Fibroblast of mammary gland (primary cell): ENCODE measurements at places on chromosomes 2 and 18.
A peak's percentile ranks its signal among the peaks of the same experiment; 100 is the strongest.

DNA sequence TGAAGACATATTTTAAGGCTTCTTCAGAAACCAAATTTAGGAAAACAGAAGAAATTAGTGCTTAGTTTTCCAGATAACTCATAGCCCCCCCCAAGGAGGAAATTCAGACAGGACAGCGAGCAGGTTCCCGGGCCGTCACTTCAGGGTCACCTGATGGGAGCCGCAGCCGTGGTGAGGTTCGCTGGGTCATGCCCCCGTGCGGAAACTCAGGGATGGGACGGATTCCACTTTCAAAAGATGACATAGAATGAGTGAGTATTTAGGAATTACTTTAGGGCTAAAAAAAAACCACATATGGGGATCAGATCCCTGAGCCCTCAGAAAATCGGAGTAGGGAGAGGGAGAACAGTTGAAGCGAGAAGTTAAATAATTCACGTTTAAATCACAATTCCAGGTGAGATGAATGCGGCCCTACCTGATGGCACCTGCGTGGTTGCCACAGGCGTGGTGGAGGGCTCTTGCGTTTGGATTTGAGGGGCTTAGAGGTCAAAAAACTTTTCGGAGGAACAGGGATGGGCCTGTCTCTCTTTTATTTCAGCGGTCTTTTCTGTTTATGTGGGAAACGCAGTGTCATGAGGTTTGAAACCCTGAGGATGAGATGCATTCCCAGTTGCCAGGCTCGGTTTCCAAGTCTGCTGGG, 114.4 kb downstream of the NFATC1 start:
- DNase-seq: no peak

DNA sequence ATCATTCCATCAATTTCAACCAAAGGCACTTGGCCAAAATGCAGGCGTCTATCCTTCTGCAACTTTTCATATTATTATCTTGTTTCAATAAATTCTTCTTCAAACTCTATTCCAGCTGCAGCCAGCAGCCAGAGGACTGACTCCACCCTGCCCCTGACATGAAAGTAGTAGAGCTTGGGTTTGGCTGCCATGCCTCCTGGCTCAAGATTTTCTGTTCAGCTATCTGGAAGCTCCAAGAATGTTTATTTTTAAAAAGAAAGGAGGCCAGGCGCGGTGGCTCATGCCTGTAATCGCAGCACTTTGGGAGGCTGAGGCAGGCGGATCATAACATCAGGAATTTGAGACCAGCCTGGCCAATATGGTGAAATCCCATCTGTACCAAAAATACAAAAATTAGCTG, 4.9 kb downstream of the DNAH7 start:
- DNase-seq: no peak

DNA sequence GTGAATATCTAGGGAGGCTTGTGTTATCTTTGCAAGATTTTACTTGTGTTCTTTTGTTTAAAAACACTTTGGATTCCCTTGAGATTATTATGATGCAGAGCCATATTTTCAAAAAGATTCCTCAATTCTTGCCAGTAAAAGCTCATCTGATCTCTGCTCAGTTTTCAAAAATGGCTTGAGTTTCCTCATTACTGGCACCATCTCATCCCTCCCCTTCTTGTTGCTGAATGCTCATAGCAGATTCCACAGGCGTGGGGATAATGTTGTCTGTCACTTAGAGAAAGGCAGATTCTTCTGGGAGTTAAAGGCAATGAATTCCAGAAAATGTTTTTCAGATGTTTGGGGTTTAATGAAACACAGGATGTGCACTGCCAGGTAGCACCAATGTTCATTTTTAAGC, 170.4 kb upstream of the TANK start:
- DNase-seq: no peak

DNA sequence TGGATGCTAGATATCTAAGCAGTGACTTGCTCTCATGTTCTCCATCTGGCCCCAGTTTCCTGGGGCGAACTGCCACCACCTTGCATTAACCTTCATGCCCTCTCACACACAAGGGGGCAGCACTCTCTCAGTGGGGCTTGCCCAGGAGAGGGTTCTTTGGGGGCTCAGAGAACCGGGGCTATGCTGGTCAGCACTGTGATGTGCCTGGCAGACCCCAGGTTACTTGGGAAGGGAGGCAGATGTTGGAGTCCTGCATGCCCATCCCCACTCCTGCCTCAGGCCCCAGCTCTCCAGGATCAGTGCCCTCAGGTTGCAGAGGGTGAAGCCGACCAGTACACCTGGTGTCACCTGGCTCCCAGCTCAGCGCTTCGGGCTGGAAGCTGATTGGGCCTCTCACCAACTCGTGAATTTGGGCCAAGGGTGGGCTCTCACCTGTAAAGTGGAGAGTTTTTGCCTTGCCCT, 396.2 kb upstream of the HS6ST1 start:
- no peak for DNase-seq

DNA sequence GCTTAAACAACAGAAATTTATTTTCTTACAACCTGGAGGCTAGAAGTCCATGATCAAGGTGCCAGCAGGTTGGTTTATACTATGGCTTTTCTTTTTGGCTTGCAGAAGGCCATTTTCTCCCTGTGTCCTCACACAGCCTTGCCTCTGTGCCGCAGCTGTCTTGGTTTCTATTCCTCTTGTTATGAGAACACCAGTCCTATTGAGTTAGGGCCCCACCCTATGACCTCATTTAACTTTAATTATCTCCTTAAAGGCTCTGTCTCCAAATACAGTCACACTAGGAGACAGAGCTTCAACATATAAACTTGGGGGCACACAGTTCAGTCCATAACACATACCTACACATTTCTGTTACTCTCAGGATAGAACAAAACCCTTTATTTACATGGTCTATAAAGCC, 17.3 kb upstream of the RHOB start:
- DNase-seq: peak; percentile 63

GRCh38 chr2:137842430-137842829, 121.8 kb upstream of the HNMT start:
- DNase-seq: no peak

- no peak for DNase-seq
These were observed 53.7 kb upstream of the GRB14 start for GRCh38 chr2:164675027-164675426.

GRCh38 chr2:178191004-178191508, 3.3 kb upstream of the OSBPL6 start:
- DNase-seq: peak; percentile 21

- no peak for DNase-seq
These were observed 104.8 kb downstream of the PPP1R1C start for GRCh38 chr2:182090486-182090885.

DNA sequence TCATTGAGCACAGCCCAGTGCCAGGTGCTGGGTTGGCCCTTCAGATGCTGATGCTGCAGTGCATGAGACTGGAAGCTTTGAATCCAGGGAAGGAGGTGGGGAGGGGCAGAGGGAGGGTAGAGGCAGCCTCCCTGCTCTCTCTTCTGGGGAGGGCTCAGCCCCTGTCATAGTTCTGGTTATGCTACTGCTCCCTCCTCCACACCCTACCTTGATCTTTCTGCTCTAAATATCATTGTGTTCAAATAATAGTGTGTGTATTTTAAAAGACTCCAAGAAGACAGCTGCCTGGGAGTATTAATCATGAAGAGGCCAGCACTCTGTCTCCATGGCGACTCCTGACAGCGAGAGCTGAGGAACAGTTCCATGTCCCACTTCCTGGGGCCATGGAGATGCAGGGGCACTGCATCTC, 3.8 kb upstream of the EGR4 start:
- DNase-seq: no peak

- no peak for DNase-seq
These were observed 110.5 kb downstream of the ESCO1 start for GRCh38 chr18:21489919-21490495.

GRCh38 chr2:106306387-106306786, 112.3 kb upstream of the UXS1 start:
- DNase-seq: no peak

GRCh38 chr2:39800752-39801151, 21.7 kb upstream of the THUMPD2 start:
- no peak for DNase-seq

- peak; percentile 12 for DNase-seq
These were observed 347.5 kb upstream of the SALL3 start for GRCh38 chr18:78632111-78632541.

DNA sequence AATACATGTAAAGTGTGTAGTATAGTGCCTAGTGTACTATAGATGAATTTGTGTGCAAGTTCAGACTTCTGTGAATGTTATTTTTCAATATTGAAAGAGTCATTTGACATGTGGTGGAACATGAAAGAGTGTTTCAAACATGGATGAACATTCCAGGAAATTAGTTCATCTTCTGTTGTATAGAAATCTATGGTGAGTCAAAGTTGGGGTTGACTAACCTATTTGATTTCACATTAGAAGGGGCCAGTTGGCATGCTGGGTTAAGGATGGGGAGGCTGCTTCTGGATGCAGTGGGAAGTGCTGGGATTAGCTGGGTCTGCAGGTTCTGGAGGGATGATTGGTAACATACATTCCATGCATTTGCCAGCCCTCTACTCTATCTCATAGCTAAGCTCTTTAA, 50.6 kb downstream of the LYPD6B start:
- no peak for DNase-seq

DNA sequence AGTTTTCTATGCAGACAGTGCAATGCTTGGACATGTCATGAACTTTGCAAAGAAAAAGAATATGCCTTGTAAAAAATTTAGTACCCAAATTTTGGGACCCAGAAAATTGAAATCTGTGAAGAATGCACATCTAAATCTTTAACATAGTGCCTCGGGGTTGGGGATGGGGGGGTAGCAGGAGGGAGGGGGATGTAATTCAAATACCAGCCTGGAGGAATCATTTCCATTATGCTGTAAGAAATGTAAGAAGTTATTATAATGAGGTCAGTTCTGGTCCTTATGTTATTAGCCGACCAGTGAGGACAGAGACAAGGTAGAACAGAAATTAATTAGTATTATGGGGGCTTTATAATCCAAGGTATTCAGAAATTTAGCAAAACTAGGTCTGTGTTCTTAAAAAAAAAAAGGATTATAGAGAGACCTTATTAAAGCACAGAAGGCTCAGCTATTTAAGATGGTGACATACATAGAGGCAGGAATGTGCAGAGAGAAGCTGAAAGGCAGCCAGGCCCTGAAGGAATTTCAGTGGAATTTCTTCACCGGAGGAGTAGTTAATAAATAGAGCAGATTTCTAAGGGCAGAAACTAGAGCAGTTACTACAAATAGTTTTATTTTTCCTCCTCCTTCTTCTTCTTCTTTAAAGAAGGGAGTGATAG, 89.0 kb upstream of the RBMS1 start:
- peak; percentile 39 for DNase-seq

- DNase-seq: no peak
These were observed 703.9 kb upstream of the ID2 start for GRCh38 chr2:7977981-7978380.

DNA sequence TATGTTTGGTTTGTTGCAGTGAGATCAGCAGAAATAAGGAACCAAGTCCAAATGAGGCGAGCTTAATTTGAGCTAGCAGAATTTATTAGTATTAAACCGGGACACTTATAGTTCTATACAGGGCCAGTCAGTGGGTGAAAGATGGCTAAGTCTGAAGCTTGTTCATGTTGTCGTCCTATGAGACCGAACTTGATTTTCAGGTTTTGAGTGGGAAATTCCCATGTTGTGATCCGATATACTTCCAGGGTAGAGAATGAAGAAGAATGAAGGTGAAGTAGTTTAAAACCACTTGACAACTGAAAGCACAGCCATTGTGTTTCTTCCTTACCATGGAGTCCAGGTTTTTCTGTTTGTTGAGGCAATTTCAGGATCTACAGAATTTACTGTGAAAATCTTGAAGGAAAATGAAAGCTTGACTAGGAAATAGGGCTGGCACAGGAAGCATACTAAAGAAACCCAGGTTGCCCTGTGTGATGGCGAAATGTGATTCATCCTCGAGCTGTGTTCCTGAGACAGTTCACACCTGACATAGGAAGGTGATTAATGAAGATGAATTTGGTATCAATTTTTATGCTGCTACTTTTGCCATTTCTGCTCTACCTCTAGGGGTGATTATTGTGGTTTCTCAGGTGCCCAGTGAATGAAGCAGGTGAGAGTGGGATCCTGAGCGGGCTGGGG, 37.6 kb upstream of the MGAT5 start:
- DNase-seq: no peak

DNA sequence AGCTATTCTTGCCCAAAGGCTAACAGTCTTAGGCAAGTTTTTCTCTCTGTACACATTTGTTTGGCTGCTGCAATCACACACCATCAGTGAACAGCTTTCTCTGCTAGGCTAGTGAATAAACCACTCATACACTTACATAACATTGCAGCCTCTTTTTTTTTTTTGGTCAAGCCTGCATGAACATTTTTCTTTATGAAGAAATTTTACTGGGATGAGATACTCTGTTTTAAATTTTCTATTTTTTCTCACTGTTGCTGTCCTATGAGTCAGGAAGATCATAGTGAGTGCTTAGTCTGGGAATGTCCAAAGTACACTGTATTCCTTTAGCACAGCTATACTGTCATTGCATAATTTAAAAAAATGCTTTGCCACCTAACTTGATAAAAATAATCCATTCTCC, 58.5 kb downstream of the ROCK1 start:
- DNase-seq: peak; percentile 89

DNA sequence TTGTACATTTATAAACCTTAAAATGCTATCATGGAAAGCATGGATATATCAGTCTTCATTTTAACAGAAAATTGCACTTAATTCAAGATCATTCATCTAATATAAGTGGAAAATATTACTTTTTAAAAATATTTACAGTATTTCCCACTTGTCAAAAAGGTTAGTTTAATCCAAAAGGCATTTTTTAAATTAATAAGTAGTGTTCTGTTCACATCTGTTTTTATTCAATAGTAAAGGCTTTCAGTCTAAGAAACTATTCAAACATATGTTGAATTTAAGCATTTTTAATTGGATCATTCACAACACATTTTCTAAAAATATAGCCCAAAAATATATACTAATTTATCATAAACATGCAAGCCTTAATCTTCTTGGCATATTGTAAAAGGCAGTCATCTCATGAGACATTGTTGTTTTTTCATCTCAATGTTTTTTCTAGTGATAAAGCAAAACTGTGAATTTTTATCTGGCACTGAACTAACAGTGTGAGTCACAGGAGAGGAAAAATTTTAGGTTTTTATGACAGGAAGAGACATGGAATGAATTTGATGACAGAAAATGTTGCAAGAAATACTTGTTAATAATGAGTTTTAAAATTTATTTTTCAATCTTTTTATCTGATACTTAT, 1642.5 kb upstream of the TMEFF2 start:
- peak; percentile 73 for DNase-seq

DNA sequence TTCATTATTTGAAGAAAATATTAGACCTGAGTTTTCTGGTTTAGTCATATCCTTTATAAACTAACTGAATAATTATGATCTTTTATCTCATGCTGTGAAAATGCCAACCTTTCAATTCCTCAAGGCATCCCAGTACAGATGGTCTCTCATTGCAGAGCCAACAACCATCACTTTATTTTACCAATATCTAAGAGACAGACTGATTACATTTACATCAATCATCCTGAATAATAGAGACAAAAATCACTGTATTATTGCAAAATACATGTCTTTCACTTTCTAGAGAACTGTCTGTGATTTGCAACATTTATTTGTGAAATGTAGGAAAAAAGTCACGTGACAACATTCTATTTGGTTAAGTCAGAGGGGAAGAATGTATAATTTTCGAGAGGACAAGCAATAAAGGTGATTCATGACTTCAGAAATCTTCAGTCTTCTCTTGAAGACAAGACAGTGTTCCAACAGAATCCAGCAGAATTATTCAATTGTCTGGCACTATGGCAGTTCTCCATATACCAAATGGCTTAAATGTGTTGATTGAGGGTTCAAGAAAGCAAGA, 503.6 kb upstream of the SYT4 start:
- peak; percentile 81 for DNase-seq
